CD4-positive, alpha-beta T cell treated with Interleukin-6 at 100 ng/mL for 8 hours (primary cell): ENCODE measurements at places on chromosomes 11 and 22.

GRCh38 chr11:134754521-134755198 lies 342.6 kb upstream of the B3GAT1 start:
- no peak for DNase-seq

GRCh38 chr11:88604260-88604659 lies 266.7 kb upstream of the CTSC start:
- no peak for DNase-seq

GRCh38 chr11:122847466-122847865 lies 9.2 kb downstream of the CRTAM start:
- no peak for DNase-seq

DNA sequence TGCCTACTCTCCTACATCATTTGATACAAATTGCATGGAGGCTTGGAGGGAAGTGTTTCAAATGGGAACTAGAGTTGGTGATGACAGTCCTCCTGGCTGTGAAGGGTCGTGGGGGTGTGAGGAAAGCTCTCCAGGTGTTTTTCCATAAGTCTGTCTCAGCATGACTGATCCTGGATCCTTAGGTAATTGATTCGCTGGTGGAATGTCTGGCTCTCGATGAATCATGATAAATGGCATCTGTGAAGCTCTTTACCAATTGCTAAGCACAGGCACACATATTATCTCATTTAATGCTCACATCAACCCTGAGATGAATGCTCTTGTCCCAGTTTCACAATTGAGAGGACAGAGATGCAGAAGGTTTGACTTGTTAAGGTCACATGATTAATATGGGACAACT lies 107.5 kb downstream of the PKNOX2 start:
- no peak for DNase-seq

DNA sequence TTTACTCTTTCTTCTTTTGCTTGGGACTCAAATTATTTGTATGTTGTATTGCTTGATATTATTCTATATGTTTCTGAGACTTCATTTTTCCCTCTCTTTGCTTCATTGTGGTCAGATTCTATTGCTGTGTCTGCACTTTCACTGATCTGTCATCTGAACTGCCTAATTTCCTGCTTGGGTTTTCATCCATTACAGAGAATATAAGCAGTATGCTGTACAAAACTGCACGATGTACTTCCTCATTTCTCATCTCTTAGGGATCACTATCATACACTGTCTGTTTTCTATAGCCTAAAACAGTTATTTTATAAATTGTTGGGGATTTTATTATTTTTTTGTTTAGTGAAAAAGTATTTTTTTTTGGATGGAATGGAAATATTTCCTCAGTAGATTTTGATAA lies 736.7 kb upstream of the ANO5 start:
- DNase-seq = no peak

- no peak for DNase-seq
Observed at GRCh38 chr11:120400564-120401364, 64.6 kb downstream of the ARHGEF12 start.

GRCh38 chr11:96037405-96037949 lies 113.6 kb upstream of the MTMR2 start:
- no peak for DNase-seq

- no peak for DNase-seq
Observed at GRCh38 chr11:46528445-46529094, 65.3 kb downstream of the AMBRA1 start.

DNA sequence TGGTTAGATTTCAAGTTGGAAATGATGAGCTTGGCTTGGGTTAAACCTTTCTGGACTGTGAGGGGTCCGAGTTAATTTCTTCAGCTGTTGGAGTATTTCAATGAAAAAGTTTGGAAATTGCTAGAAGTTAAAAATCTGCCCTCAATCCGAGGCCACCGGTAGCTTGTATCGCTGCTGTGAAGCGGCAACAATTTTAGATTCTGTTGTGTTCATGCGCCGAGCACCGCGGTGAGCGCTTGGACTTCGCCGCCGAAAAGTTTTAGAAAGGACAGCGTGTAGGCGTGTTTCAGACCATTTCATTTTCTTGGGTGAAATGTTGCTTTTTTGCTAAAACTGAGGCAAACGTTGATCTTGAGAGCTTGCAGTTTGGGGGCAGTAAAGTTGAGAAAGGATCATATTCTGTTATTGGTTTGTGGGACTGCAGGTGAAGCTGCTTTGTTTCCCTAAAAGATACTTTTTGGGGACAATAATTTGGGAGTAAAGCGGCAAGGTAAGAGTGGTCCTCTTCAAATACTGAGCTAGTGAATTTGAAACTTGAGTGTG lies 928 bp downstream of the FBXO7 start:
- DNase-seq = peak; percentile 9

DNA sequence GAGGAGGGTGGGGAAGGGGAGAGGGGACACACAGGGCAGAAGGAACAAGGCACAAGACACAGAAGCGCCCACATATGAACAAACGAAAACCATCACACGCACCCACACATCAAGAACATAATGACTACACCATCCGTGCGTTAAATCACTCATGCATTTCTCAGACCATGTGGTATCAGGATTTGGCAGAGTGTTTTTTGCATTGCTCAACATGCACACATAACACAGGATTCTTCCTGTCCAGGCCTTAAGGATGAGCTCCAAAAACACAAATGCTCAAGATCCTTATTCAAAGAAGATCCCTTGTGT lies 309.5 kb downstream of the CADM1 start:
- no peak for DNase-seq

DNA sequence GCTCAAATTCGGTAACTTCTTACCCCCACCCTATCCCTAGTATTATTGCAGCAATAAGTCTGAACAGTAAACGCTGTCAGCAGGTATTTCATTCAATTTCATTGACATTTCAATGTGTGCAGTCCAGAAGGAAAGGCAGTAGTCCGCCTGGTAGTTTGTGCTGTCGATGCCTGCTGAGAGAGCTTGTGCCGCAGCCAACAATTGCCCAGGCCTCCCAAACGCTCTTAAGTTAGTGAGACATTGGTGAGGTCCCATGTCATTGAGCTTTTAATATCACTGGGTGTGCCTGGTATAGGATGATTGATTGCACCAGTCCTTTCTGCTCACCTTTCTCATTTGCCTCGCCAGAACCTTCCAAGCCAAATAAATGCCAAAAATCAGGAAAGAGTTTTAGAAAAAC lies 28.1 kb downstream of the ALKBH3 start:
- DNase-seq = no peak

DNA sequence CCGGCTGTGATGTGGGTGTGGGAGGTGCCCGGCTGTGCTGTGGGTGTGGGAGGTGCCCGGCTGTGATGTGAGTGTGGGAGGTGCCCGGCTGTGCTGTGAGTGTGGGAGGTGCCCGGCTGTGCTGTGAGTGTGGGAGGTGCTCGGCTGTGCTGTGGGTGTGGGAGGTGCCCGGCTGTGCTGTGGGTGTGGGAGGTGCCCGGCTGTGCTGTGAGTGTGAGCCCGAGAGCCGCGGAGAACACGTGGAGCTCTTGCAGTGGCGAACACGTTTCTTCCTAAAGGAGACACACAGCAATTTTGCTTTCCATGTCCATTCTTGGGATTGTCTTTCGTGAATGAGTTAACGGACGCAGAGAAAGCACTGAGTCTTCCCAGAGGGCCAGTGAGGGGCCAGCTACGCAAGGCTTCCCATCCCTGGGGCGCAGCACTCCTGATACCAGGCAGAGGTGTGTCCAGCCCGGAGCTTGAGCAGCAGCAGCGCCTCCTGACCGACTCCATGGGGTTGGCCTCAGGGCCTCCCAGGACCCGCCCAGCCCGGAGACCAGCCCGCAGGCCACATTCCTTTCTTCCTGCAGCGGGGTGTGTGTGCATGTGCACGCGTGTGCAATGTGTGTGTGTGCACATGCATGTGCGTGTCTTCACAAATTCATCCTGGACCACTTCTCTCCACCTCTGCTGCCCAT lies 245.0 kb upstream of the B3GAT1 start:
- DNase-seq = no peak

GRCh38 chr22:42856179-42856864 lies 751 bp downstream of the ARFGAP3 start:
- DNase-seq = peak; percentile 50

DNA sequence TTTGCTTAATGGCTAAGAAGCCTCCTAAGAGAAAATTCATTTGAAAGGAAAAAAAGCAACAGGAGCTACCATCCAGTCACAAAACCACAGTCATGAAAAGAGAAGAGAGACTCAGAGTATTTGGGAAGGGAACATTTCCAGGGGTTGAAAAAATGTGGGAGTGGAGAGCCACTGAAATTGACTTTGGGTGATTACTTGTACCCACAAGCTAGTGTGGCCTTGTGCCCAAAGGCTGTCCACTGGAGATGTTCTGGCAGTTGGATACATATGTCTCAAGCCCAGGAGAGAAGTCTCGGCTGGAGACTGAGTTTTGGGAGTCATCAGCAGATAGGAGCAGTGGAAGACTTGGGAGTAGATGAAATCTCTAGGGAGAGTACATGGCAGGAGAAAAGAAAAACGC lies 3.2 kb upstream of the APOA5 start:
- DNase-seq = no peak

DNA sequence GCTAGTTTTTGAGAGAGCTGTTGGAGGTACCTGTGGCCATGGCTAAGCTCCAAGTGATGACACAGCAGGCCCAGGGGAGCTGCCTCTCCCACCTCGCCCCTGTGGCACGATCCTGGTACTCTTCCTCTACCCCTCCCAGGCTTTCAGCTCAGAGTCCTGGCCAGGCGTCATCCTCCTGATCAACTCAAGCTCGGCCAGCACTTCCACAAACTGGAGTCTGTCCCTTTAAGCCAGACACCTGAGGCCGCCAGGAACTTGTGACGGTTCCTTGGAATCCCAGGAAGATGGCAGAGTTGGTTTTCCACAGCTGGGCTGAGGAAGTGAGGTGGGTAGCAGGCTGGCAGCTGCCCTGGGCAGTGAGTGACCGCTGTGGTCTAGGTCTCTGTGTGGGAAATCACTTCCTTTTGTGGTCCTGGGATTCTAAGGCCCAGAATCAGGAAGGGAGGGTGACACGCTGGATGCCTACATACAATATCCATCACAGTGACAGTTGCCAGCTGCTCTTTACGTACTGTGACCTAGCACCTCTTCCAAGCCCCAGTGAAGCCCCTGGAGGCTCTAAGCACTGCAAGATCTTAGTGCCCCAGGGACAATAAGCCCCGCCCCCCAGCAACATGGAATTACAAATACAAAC lies 3.2 kb upstream of the CST6 start:
- DNase-seq = no peak

DNA sequence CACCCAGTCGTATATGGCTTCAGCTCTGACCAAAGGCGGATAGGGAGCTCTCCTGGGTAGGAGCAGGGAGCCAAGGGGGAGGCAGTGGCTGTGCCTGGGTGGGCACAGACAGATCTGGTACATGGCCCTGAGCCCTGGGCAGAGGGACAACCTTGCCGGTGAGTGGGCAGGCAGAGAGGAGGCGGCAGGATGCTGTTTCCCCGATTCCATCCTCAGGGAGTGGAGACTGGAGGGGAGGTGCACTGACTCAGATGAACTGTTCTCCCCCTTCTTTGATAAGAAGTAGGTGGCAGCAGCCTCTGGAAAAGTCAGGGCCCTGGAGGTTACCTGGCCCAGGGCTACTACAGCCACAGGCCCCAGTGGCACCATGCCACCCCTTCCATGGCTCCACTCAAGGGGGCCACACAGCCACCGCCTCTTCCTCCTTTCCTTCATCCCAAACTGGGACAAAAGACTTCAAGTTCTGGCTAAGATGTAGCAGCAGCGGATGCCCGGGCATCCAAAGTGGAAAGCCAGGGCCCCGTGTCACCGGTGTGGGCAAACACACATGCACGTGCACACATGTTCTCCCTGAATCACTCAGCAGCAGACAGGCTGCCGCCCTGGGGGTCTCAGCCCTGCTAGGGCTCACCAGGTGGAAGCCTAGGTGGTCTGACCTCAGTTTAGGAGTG lies 13.4 kb downstream of the CXCR5 start:
- no peak for DNase-seq

DNA sequence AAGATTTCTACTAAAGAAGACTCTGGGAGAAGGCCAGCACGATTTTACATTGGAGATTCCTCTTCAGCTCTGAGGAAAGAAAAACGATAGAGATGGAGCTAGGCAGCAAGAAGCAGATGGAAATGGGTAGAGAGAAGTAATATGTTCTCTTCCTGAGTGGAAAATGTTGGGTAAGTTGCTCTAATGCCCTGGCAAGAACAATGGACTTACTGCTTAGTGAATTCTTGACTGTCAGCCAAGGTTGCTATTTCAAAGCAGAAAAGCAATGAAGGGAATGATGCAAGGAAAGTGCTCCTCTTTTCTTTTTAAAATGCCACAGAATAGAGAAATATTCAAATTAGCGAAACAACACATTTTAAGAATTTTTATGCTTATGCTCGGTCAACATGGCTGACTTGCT lies 38.4 kb upstream of the CWF19L2 start:
- no peak for DNase-seq

- DNase-seq = no peak
Observed at GRCh38 chr11:82082976-82083375, 650.7 kb downstream of the FAM181B start.

DNA sequence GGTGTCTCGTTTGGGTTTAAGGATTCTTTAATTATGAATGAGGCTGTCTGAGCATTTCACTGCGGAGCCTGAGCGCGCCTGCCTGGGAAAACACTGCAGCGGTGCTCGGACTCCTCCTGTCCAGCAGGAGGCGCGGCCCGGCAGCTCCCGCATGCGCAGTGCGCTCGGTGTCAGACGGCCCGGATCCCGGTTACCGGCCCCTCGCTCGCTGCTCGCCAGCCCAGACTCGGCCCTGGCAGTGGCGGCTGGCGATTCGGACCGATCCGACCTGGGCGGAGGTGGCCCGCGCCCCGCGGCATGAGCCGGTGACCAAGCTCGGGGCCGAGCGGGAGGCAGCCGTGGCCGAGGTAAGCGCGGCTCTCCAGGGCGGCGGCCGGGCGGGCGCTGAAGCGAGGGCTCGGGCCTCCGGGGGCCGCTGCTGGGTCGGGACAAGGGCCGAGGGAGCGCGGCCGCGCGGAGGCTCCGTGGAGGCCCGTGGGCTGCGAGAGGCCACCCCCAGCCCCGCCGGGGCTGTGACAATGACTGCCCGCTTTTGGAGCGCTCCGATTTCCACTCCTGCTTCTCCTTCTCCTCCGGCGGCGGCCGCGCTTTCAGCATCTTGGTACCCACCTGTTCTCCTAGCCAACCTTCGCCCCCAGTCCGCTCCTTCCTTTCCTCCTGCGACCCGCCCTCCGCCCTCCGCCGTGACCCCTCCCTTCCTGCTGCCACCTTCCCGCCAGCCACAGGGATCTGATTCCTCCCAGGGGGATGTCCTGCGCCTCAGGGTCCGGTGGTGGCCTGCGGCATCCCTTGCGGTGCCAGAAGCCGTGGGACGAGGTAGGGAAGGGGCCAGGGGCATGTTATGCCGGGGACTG lies at the start of gene EXT2:
Gene EXT2 (plus strand): TSS at position 173 of the 854 bp plus-strand sequence. CDS start 12,035 bp downstream, outside the sequence.
- DNase-seq = peak; percentile 87

GRCh38 chr22:17117890-17118289 lies 3.3 kb downstream of the TMEM121B start:
- peak; percentile 27 for DNase-seq

DNA sequence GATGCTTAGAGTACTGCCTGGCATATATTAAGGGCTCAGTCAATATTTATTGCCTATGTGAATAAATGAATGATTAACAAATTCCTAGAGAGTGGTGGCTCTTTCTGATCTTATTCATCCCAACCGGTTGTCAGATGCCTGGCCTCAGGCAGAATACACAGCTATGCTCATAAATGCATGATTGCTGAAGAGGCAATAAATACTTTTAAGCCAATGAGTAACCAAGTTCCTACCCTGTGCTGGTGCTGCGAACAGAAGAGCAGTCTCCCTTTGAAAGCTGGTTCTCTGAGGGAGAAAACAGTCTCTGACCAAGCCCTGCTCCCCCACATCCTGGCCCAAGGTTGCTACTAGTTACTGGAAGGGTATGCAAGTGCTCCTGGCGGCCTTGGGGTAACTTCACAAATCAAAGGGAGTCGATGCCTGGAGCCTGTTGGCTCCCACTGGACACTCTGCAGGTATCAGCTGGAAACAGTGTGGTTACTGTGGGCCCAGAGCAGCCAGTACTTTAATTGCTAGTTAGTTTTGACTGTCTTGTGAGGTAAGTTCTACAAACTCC lies 2.8 kb downstream of the USH1C start:
- no peak for DNase-seq
